ENCODE measurements at places on chromosomes 5 and 9. TPM values are rescaled to one million over a fixed set of nuclear protein-coding genes. Genes with fewer than 3 reads are reported as not detected.

DNA sequence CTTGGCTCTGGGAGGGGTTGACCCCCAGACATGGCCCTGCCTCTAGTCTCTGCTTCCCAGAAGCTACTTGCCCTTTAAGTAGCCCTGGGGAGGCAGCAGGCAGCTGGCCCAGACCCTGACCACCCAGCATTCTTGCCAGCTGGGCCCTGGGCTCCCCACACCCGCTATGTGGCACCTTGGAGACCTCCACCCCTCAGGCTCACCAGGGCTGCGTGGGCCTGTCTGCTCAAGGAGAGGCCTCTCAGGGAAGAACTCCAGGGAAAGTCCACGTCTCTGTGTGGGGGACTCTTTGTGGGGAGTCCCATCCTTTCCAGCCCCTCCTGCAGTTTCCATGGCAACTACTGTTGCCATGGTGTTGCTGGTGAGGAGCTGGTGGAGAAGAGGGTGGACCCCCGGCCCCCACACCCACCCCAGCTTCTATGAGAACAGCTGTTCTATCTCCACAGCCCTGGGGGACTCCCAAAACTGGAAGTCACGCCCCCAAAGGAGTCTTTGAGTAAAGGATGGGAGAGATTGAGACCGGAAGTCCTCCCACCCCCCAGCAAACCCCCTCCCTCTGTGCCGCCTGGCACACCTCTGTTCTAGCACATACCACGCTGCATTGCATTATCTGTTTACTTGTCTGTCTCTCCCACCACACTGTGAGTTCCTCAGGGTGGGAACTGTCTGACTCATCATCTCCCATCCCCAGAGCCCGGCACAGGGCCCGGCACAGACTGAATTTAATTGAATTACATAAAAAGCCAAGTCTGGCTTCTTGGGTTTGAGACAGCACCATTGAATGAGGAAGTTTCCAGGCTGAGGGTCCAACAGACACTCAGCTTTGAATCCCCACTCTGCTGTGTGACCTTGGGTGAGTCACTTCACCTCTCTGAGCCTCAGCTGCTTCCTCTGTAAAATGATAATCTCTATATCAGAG, 12.6 kb downstream of the DNM1 start:
- no peak overlapping the region for H3K4me3 ChIP-seq
- H3K36me3 ChIP-seq = no peaks in the 10 kb centered on the region
- peaks cover 3% of the 10 kb centered on the region for H3K27me3 ChIP-seq
- DNase-seq = no peak
- peaks cover 6% of the 10 kb centered on the region for H3K4me1 ChIP-seq
- H3K27ac ChIP-seq = no peak overlapping the region

Gene SLC25A2
- 1.1 TPM for total RNA-seq

DNA sequence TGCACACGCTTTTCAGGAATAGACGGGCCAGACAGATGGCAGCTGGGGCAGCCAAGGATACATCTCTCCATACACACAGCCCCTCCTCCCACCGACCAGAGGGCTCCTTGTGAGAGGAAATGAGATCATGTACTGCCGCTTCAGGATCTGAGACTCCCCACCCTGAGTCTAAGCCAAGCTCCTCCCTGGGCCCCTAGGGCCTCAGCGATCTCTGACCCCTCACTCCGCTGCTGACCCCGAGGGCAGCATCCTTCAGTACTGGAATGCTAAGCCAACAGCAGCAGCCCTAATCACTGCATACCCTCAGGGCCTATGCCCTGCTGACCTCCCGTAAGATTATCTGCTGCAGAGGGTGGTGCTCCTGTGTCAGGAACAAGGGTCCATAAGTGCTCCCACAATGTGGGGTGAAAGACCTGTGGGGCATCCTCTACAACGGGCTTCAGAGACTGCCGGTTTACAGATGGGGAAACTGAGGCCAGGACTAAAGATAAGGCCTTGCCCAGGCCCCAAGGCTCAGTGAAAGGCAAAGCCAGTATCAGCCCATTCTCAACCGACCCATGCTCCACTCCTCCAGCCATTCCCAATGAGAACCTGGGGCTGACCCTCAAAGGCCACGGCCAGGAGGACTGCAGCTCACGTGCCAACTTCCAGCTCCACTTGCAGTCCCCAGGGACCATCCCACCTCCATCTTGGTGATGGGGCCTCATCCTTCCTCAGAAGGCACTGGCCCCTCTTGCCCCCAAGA, 37.5 kb downstream of the BICD2 start:
- no peak overlapping the region for H3K27ac ChIP-seq
- H3K4me3 ChIP-seq = no peak overlapping the region
- no peaks in the 10 kb centered on the region for H3K36me3 ChIP-seq
- H3K27me3 ChIP-seq = no peaks in the 10 kb centered on the region
- peaks cover 1% of the 10 kb centered on the region for H3K4me1 ChIP-seq
- no peak for DNase-seq

DNA sequence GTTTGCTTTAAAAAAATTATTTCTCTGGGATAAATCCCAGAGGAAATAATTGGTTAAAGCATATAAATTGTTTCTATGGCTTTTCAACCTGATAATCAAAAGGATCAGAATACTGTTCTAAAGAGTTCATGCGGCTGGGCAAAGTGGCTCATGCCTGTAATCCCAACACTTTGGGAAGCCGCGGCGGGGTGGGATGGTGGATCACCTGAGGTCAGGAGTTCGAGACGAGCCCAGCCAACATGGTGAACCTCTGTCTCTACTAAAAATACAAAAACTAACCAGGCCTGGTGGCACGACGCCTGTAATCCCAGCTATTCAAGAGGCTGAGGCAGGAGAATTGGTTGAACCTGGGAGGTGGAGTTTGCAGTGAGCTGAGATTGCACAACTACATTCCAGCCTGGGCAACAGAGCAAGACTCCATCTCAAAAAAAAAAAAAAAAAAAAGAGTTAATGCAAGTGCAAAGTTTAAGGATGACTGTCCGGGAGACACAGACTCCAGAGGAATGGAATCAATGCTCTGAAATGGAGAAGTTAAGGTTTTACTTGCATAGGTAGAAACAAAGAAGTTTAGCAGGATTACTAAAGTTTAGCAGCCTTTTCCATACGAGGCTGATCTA, 16.6 kb upstream of the GRHPR start:
- H3K27ac ChIP-seq = peak overlapping the region; percentile 42
- peaks cover 25% of the 10 kb centered on the region for H3K4me1 ChIP-seq
- H3K27me3 ChIP-seq = no peaks in the 10 kb centered on the region
- no peaks in the 10 kb centered on the region for H3K36me3 ChIP-seq
- no peak for DNase-seq

- peak overlapping the region; percentile 97 for H3K27ac ChIP-seq
- peaks cover 26% of the 10 kb centered on the region for H3K4me1 ChIP-seq
- H3K4me3 ChIP-seq = no peak overlapping the region
- H3K27me3 ChIP-seq = no peaks in the 10 kb centered on the region
Observed at GRCh38 chr5:73031839-73032238, 76.0 kb downstream of the FCHO2 start.

GRCh38 chr9:1659363-1659690, 355.8 kb upstream of the SMARCA2 start:
- H3K4me3 ChIP-seq = no peak overlapping the region
- no peaks in the 10 kb centered on the region for H3K27me3 ChIP-seq
- peaks cover 2% of the 10 kb centered on the region for H3K36me3 ChIP-seq
- peaks cover 20% of the 10 kb centered on the region for H3K4me1 ChIP-seq
- no peak overlapping the region for H3K27ac ChIP-seq
- no peak for DNase-seq

GRCh38 chr9:133813749-133814585, 75.8 kb upstream of the SARDH start:
- peaks cover 13% of the 10 kb centered on the region for H3K36me3 ChIP-seq
- no peak for DNase-seq
- no peaks in the 10 kb centered on the region for H3K27me3 ChIP-seq
- H3K4me1 ChIP-seq = no peaks in the 10 kb centered on the region
- H3K27ac ChIP-seq = peak overlapping the region; percentile 45
- H3K4me3 ChIP-seq = no peak overlapping the region

Gene ECM2
- 0.31 TPM for total RNA-seq

DNA sequence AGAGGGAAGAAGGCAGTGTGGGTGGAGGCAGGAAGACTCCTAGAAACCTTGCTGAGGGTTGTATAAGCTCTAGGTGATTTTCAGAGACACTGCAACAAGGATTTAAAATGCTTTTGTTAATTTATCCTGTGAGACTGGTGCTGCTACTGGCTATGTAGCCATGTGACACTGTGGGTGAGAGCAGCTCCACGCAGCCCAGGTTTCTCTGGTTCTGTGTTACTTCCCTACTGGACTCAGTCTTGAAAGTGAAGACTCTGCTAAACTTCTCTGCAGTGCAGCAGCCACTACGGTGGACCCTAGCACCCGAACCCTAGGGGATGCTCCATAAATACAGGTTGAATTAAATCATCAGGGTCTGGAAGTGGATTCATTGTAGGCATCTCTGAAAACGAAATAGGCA, 25.8 kb upstream of the EFNA5 start:
- no peak for DNase-seq
- peaks cover 5% of the 10 kb centered on the region for H3K27me3 ChIP-seq
- no peaks in the 10 kb centered on the region for H3K4me1 ChIP-seq

DNA sequence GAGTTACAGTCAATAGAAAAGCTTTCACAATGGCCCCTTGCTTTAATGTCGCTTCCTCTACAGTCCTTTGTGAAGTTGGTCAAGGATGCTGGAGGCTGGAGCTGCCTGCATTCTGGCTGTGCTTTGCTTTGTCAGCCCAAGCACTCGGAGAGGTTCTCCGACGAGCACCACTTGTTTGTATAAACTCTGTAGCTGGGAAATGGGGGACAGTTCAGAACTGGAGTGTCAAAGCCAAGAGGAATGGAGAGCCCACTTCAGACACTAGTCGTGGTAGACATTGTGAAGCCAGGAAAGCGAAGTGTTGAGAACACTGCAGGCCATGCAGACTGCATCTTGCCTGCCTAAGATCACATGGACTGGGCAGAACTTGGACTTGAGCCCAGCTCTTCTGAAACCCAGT, 330.3 kb downstream of the GADD45G start:
- no peak for DNase-seq
- H3K27ac ChIP-seq = no peak overlapping the region
- H3K36me3 ChIP-seq = no peaks in the 10 kb centered on the region
- no peak overlapping the region for H3K4me3 ChIP-seq

GRCh38 chr5:118211606-118212005, 776.7 kb downstream of the DTWD2 start:
- no peak overlapping the region for H3K27ac ChIP-seq
- no peaks in the 10 kb centered on the region for H3K27me3 ChIP-seq
- H3K36me3 ChIP-seq = peaks cover 2% of the 10 kb centered on the region
- H3K4me1 ChIP-seq = no peaks in the 10 kb centered on the region

DNA sequence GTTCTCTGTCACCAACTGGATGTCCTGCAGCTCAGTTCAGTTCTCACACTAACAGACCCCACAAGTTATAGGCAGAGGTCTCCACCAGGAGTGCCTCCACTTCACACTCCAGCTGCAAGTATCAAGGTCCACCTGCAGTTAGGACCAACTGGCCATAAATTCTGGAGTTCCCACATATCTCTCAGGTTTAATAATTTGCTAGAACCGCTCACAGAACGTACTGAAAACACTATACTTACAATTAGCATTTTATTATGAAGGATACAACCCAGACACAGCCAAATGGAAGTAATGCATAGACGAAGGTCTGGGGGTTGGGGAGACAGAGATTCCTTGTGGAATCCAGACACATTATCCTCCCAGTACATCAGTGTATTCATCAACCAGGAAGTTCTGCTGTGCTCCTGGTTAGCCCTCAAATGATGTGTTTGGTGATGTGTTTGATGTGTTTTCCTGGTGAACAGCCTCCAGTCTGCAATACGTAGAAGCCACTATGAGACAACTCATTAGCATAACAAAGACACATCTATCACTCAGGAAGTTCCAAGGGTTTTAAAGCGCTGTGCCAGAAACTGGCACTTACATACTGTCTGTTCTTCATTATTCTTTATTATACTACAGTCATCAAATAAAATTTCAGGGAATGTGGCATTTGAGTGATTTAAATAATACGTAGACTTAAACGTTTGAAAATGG, 25.4 kb downstream of the OGN start:
- peaks cover 1% of the 10 kb centered on the region for H3K36me3 ChIP-seq
- H3K27ac ChIP-seq = no peak overlapping the region
- H3K27me3 ChIP-seq = no peaks in the 10 kb centered on the region

Gene IFNK
- not detected for total RNA-seq

- no peak overlapping the region for H3K4me3 ChIP-seq
- no peak for DNase-seq
- peak overlapping the region; percentile 57 for H3K27ac ChIP-seq
- peaks cover 19% of the 10 kb centered on the region for H3K36me3 ChIP-seq
- H3K27me3 ChIP-seq = no peaks in the 10 kb centered on the region
Observed at GRCh38 chr5:124634228-124634739, 112.2 kb downstream of the ZNF608 start.

GRCh38 chr9:13395156-13395555, 115.7 kb upstream of the MPDZ start:
- no peaks in the 10 kb centered on the region for H3K36me3 ChIP-seq
- no peaks in the 10 kb centered on the region for H3K27me3 ChIP-seq
- no peak overlapping the region for H3K4me3 ChIP-seq
- peaks cover 3% of the 10 kb centered on the region for H3K4me1 ChIP-seq
- H3K27ac ChIP-seq = no peak overlapping the region
- no peak for DNase-seq

DNA sequence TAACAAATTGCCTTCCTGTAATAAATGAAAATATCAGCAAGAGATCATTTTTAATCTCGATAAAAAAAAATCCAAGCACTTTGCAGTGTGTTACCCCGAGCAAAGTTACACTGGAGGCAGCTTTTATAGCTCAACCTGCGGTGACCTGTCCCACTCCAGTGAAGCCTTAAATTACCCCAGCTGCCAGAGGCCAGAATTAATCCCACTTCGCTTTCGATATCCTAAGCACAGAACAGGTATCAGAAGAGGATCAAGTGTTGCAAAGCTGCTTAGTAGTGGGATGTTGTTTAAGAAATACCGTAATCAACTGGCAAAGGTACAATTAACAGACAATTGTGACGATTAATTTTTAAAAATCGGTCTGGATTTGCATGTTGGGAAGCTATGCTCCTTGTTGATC, 314.0 kb downstream of the AGTPBP1 start:
- peaks cover 12% of the 10 kb centered on the region for H3K27me3 ChIP-seq
- no peak overlapping the region for H3K4me3 ChIP-seq
- DNase-seq = no peak
- no peaks in the 10 kb centered on the region for H3K36me3 ChIP-seq
- H3K27ac ChIP-seq = no peak overlapping the region
- peaks cover 7% of the 10 kb centered on the region for H3K4me1 ChIP-seq

GRCh38 chr9:111300140-111300735, 29.8 kb downstream of the OR2K2 start:
- no peak for DNase-seq
- no peaks in the 10 kb centered on the region for H3K27me3 ChIP-seq
- H3K27ac ChIP-seq = no peak overlapping the region
- peaks cover 4% of the 10 kb centered on the region for H3K4me1 ChIP-seq
- no peaks in the 10 kb centered on the region for H3K36me3 ChIP-seq
- no peak overlapping the region for H3K4me3 ChIP-seq

GRCh38 chr5:17989567-17990563, 355.6 kb downstream of the TAF11L14 start:
- no peaks in the 10 kb centered on the region for H3K36me3 ChIP-seq
- H3K27me3 ChIP-seq = no peaks in the 10 kb centered on the region
- peaks cover 1% of the 10 kb centered on the region for H3K4me1 ChIP-seq
- DNase-seq = no peak

DNA sequence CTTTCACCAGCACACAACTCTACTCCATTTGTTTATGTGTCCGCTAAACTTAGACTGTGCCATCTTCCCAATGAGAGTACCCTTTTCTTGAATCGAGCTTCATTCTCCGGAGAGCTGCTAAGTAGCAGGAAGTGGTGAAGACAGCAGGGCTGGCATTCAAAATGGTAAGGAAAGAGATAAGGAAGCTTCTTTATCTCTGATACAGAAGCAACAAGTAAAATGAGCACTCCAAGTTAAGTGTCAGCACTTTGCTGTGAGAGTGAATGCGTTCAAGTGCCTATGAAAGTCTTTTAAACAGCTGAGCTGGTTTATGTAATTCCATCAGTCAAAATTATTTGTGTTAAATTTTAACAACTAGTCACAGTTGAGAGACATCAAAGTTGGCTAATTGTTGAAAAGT, 386.8 kb upstream of the PTPRD start:
- no peaks in the 10 kb centered on the region for H3K4me1 ChIP-seq
- DNase-seq = no peak
- H3K36me3 ChIP-seq = no peaks in the 10 kb centered on the region
- no peak overlapping the region for H3K27ac ChIP-seq

Gene GAPT
- not detected for total RNA-seq
